HTR-8/SVneo (cell line): ENCODE measurements at places on chromosomes 1 and 21.

- no peak for DNase-seq
Observed at GRCh38 chr1:34907487-34908090, 21.9 kb downstream of the DLGAP3 start.

- no peak for DNase-seq
Observed at GRCh38 chr1:67524143-67525052, 94.2 kb upstream of the SERBP1 start.

DNA sequence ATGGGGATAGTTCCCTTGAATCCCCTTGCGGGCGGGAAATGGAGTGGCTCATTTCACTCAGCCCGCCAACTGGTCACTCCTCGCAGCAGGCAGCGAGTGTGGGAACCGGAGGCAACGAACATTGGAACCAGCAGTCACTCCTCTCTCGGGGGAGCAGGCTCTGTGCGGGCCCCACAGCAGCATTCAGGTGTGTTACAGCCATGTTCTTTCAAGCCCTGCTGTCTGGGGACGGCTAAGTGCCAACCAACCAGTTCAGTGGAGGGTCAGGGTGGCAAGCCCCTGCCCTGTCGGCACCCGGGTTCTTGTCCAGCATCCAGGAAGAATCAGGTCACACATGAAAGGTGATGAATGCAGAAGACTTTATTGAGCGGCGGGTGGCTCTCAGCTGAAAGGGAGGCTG lies 370.5 kb downstream of the NUF2 start:
- DNase-seq: no peak

DNA sequence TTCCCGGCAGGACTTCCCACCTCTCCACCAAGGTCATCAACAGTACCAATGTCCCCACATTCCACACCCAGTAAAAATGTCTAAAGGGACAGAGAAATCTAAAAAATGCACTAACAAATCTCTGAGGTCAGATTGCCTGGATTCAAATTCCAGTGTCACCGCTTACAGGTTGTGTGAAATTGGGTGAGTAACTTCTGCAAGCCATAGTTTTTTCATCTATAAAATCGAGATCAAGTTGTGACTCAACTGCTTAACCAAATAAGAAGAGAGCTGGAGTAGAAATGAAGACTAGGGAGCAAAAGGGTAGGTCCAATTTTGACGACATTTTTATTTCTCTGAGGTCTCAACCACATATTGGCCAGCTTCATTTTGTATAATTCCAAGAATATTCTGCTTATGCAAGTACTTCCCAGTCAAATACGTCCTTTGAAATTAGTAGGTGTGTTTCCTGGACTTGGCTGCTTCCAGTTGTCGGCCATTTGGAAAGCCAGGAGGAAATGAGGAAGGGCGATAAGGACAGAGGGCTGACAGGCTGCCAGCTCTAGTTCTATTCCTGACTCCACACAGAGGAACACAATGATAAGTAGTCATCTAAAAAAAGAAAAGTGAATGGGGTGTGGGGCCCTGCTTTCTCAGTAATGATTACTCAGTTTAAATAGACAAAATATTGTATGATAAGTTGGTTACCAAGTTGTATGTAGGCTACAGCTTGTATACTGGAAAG lies 57.7 kb upstream of the ZC3H11B start:
- DNase-seq: no peak

DNA sequence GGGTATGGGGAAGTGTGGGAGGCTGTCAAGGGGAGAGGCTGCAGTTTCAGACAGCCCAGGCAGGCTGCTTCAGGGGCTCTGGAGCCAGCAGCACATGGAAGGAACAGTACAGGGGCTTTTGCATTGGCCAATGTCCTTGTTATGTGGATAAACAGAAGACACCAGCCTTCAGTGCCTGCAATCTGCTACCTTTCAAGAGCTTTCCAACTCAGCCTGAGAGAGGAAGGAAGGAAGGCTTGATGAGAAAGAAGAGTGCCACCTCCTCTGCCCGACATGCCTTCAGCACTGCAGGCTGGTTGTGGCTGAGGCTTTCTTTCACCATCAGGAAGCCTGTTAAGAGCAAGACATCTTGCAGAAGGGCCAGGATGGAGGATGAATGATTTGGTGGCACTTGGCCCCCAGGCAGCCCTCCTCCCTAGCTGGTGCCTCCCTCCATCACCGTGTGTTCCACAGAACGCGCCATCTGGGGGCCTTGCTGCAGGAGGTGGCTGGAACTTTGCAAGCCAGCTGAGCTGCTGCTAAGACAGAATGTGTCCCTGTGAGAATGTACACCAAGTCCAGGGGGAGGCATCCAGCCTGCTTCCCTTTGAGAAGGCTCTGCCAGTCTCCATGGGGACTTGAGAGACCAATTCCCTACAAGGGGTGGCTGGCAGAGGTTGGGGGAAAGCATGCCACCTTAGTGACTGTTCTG lies 372.4 kb upstream of the PROX1 start:
- no peak for DNase-seq

DNA sequence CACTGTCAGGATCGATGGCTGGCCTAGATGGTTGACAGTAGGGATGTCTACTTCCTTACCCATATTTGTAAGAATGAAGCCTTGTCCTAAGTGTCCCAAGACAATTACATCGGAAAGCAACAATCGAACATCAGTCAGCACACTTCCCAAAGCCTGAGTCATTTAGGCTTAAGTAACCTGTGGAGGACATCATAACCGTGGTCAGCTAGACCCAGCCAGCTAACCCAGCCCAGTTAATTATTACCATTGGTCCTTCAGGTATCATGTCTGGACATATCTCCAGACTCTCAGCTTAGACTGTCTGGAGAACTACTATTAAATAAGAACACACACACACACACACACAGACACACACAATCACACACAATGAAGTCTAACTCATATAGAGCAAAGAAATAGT lies 264.7 kb downstream of the TRABD2B start:
- DNase-seq: no peak

- peak; percentile 23 for DNase-seq
Observed at GRCh38 chr21:17513214-17514123, 626 bp downstream of the CXADR start.

DNA sequence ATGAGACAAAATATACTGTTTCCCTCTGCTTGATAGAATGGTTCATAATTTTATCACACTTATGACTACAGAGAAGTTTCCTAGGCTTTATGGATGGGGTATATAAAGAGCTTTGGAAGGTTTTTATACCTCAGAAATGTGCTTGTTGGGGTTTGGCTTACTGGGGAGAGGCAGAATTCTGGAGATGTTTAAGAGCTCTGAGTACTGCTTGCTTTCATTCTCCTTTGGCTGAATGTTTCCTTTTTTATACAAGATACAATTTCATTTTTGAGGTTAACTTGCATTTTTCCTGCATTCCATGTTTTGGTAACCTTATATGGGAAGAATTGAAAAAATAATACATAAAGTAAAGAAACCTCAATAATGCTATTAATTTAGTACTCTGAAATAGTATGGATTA lies 157.7 kb upstream of the COL11A1 start:
- DNase-seq: no peak

GRCh38 chr1:234398849-234399381 lies 25.7 kb downstream of the COA6 start:
- DNase-seq: no peak
